PC-3 (cell line): ENCODE measurements at places on chromosomes 6 and 20. TPM values are rescaled to one million over a fixed set of nuclear protein-coding genes. Genes with fewer than 3 reads are reported as not detected.
A peak's percentile ranks its signal among the peaks of the same experiment; 100 is the strongest.

Gene PGC
- total RNA-seq: not detected in 2 replicates

Gene SALL4
- 1.7 and 3.1 TPM in 2 replicates for total RNA-seq

Gene SLC13A3
- total RNA-seq: not detected in 2 replicates

Gene CRNKL1
- total RNA-seq: 17.2 and 22.5 TPM in 2 replicates

Gene PTGIS
- 0.18 TPM in 1 of 2 replicates, not detected in the other for total RNA-seq

Gene VWA7
- 0.98 and 1.9 TPM in 2 replicates for total RNA-seq

Gene PSMB9
- 0.40 and 1.5 TPM in 2 replicates for total RNA-seq

Gene BCKDHB
- total RNA-seq: 9.9 and 12.7 TPM in 2 replicates

Gene PRICKLE4
- total RNA-seq: 0.26 and 1.7 TPM in 2 replicates

Gene IMPG1
- total RNA-seq: not detected in 2 replicates

Gene MYB
- total RNA-seq: 1.4 and 4.4 TPM in 2 replicates

Gene CD24
- total RNA-seq: 117 and 125 TPM in 2 replicates

Gene BMP5
- not detected in 2 replicates for total RNA-seq

DNA sequence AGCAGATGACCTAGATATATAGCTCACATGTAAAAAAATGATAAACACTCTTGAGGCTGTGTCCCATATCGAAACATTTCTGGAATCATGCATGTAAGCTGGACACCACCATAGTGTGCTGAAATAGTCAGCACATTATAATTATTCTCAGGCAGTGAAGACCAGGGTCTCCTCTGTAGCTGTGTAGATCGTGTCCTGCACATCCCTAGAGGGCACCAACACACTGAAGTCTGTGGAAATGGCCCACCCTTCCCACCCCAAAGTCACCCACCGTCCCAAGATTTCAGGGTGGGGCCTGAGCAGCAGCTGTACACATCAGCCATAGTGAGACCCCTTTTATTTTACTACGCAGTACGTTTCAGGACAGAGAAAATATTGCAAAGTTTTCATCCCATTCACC is 21.0 kb upstream of the TMEM30A start:
- DNase-seq: no peak
- H3K36me3 ChIP-seq: no peaks in the 10 kb centered on the region
- H3K4me3 ChIP-seq: no peak overlapping the region

DNA sequence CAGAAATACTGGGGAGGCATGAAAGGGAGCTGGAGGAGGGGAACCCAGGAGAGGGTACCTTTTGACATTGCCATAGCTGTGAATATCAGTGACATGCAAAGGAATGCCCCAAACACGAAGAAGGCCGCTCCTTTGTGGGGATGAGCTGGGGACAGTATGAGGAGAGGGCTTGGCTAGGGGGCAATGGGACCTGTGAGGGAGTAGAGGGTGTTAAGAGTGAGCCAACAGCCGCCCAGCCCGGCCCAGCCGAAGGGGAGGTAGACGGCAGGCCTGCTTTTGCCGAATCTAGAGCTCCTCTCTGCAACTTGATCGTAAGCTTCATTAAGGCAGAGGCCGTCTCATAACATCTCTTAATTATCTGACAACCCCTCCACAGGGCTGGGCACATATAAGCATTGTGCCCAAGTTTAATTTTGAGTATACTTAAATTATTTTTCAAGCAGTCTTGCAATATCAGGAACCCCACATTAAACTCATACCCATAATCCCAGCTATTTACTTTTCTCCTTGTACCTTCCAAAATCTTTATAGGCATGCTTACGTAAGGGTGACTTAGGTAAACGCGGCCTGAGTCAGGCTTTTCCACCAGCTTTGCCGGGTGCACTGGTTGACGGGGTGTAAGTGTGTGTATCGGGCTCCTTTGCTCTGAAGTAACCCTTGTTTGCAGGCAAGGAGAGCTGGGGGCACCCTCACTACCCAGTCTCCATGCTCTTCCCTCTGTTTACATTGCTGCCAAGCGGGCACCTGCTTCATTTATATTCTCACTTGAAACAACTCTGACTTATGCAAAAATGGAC is 24.9 kb upstream of the VEGFA start:
- H3K4me3 ChIP-seq: no peak overlapping the region
- H3K36me3 ChIP-seq: no peaks in the 10 kb centered on the region
- no peaks in the 10 kb centered on the region for H3K27me3 ChIP-seq
- H3K27ac ChIP-seq: no peak overlapping the region
- H3K4me1 ChIP-seq: peaks cover 9% of the 10 kb centered on the region

GRCh38 chr6:41967312-41968287 is 26.0 kb upstream of the CCND3 start:
- no peaks in the 10 kb centered on the region for H3K27me3 ChIP-seq
- no peak overlapping the region for H3K4me3 ChIP-seq
- peak; percentile 60 for DNase-seq
- no peaks in the 10 kb centered on the region for H3K36me3 ChIP-seq
- peak overlapping the region; percentile 27; the same call in 1 of the 2 replicates for H3K27ac ChIP-seq

DNA sequence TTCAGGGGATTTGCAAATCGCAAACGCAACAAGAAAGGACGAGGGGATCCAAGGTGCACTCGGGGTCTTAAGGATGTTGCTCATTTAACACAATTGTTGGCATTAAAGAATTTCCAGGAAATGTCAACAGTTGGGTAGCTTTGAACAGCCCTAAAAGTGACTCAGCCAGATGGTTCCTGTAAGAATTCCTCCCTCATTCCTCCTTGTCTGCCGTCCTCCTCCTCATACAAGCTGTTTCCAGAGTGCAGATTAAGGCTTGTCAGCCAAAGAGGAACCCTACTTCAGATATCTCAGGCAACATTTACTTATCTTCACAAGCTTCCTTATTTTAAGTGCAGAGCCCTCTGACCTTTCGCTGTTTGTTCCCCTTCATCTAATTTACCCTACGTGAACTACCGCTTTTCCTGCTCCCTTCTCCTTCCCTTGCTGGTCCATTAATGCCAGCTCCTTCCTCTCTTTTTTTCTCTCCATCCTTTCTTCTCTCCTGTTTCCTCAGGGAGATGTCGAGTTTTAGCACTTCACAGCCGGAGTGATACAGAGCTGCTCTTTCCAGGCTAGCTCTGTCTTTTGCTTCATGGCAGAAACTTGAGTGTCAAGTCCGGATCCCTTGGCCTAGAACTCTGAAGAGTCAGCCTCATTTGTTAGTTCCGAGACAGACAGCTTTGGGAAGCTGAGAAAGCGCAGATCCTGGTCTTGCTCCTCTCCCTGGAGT is 26.1 kb upstream of the TBC1D7 start:
- H3K4me3 ChIP-seq: no peak overlapping the region; the same call in 1 of the 2 replicates
- peaks cover 33% of the 10 kb centered on the region for H3K4me1 ChIP-seq
- peak; percentile 66 for DNase-seq

- no peak overlapping the region for H3K27ac ChIP-seq
- H3K27me3 ChIP-seq: peaks cover 63% of the 10 kb centered on the region
- no peak for DNase-seq
- no peaks in the 10 kb centered on the region for H3K36me3 ChIP-seq
- no peak overlapping the region for H3K4me3 ChIP-seq
These were observed 342.1 kb upstream of the NRSN1 start for GRCh38 chr6:23783901-23784300.

- no peak overlapping the region for H3K27ac ChIP-seq
- H3K27me3 ChIP-seq: no peaks in the 10 kb centered on the region
- peaks cover 52% of the 10 kb centered on the region for H3K4me1 ChIP-seq
- H3K36me3 ChIP-seq: no peaks in the 10 kb centered on the region
- no peak for DNase-seq
- no peak overlapping the region for H3K4me3 ChIP-seq
These were observed 80.3 kb downstream of the BACH2 start for GRCh38 chr6:90216072-90216977.

GRCh38 chr20:12528591-12529041 is 480.2 kb upstream of the SPTLC3 start:
- no peaks in the 10 kb centered on the region for H3K36me3 ChIP-seq

DNA sequence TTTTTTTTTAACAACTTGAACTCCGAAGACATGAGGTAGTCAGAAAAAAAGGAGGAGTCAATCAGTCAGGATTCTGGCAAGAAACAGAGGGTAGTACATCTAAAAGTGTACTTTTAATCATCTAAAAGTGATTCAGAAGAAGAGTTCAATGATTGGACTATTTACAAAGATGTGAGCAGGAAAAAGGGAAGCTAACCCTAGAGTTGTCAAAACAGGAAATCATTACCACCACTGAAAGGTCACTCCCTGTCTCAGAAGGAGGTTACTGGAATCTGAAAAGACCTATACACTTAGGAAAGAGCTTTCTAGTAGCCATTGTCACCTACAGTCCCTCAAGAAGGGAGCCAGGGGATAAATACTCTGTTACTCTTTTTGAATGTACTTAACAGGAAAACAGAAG is 16.7 kb upstream of the LMBRD1 start:
- H3K4me1 ChIP-seq: no peaks in the 10 kb centered on the region
- DNase-seq: no peak
- no peak overlapping the region for H3K27ac ChIP-seq
- no peaks in the 10 kb centered on the region for H3K36me3 ChIP-seq

- peaks cover 10% of the 10 kb centered on the region; the same call in 1 of the 2 replicates for H3K4me1 ChIP-seq
- H3K27ac ChIP-seq: no peak overlapping the region
- no peaks in the 10 kb centered on the region for H3K27me3 ChIP-seq
- H3K36me3 ChIP-seq: no peaks in the 10 kb centered on the region
These were observed 110.3 kb upstream of the NUP153 start for GRCh38 chr6:17816921-17817611.

DNA sequence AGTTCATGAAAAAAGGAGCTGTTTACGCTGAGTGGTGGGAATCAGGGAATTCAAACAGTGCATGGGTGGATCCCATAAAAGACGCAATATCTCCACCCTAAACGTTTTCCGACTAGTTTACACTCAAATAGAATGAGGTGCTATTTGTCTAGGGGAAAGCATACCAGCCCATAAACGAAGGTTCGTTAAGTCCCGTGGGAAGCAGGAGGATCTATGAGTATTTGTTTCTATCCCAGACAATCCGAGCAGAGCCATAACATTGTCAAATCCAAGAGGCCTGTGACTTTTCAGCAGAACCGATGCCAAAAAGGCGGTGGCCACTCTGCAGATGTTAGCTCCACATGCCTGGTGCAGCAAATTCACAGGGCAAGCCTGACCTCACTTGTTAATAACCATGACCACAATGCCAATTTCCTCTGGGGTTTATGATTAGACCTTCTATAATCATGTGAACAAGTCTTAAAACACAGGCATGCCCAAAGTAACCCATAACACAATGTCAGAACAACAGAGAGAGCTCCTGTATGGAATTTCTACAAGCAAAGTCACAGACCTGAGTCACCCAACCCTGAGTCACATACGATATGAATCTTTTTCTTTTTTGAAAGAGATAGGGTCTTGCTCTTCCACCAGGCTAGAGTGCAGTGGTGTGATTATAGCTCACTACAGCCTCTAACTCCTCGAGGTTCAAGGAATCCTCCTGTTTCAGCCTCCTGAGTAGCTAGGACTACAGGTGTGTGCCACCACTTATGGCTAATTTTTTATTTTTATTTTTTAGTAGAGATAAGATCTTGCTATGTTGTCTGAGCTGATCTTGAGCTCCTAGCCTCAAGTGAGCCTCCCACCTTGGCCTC is 123.3 kb downstream of the KIF13A start:
- H3K4me1 ChIP-seq: peaks cover 57% of the 10 kb centered on the region
- no peaks in the 10 kb centered on the region for H3K36me3 ChIP-seq
- peak; percentile 96 for DNase-seq
- H3K4me3 ChIP-seq: peak overlapping the region; percentile 23; the same call in 1 of the 2 replicates
- H3K27ac ChIP-seq: peak overlapping the region; percentile 96

GRCh38 chr20:45892828-45893500 is 1.8 kb downstream of the CTSA start:
- DNase-seq: no peak
- H3K27ac ChIP-seq: no peak overlapping the region
- H3K27me3 ChIP-seq: no peaks in the 10 kb centered on the region
- peaks cover 23% of the 10 kb centered on the region for H3K4me1 ChIP-seq
- peaks cover 16% of the 10 kb centered on the region; the same call in 1 of the 2 replicates for H3K36me3 ChIP-seq
- no peak overlapping the region for H3K4me3 ChIP-seq

- H3K27ac ChIP-seq: no peak overlapping the region
- no peaks in the 10 kb centered on the region for H3K4me1 ChIP-seq
- H3K36me3 ChIP-seq: no peaks in the 10 kb centered on the region
- H3K27me3 ChIP-seq: no peaks in the 10 kb centered on the region
- DNase-seq: no peak
These were observed 104.6 kb downstream of the DLL1 start for GRCh38 chr6:170186006-170186935.

- no peaks in the 10 kb centered on the region for H3K27me3 ChIP-seq
- DNase-seq: no peak
- H3K27ac ChIP-seq: no peak overlapping the region
- H3K4me3 ChIP-seq: no peak overlapping the region
- no peaks in the 10 kb centered on the region; the same call in none of the 2 replicates for H3K36me3 ChIP-seq
These were observed 16.5 kb upstream of the SPAG4 start for GRCh38 chr20:35598899-35599775.

DNA sequence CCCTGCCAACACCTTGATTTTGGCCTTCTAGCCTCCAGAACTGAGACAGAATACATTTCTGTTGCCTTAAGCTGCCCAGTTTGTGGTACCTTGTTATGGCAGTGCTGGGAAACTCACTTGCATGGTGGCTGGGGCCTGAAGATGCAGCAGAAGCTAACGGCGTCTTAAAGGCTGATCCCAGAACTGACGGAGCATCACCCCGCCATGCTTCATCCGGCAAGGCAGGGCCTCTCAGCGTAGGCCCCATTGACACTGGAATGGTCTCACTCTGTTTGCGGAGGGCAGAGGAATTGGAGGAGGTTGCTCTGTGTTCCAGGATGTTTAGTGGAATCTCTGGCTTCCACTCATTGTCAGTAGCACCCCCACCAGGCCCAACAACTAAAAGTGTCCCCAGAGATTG is 102.1 kb downstream of the JPH2 start:
- H3K27ac ChIP-seq: no peak overlapping the region
- no peak overlapping the region for H3K4me3 ChIP-seq
- H3K27me3 ChIP-seq: no peaks in the 10 kb centered on the region

DNA sequence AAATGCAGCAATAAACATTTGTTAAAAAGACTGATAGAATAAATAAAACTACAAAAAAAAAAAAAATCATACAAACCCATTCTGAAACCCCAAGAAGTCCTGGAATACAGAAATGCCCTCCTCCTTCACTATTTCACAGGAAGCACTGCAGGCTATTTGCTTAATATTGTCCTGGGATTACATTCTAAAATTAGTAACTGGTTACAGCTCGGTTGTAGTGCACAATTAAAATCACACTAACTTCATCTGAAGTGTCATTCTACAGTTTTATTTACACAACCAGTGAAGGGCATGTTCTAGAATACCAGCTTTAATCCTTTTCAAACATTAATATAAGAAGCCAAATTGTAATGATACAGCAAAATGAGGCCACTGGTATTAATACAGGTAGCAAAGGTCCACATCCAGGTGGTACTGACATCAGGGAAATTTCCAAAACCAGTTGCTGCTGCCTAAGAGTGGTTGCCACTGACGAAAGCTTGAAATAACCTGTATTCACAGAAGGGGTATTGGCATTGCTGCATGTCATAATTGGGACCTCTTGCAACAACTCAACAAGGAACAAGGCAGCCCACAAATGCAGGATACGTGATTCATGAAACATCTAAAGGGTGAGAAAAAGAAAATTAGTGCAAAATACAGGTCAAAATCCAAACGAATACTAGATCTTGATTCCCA is 26.9 kb downstream of the AKIRIN2 start:
- H3K4me1 ChIP-seq: no peaks in the 10 kb centered on the region
- H3K4me3 ChIP-seq: no peak overlapping the region
- DNase-seq: no peak
- no peaks in the 10 kb centered on the region for H3K27me3 ChIP-seq

GRCh38 chr6:155327326-155328073 is 13.2 kb upstream of the TFB1M start:
- peak overlapping the region; percentile 33 for H3K27ac ChIP-seq
- H3K36me3 ChIP-seq: no peaks in the 10 kb centered on the region
- peaks cover 28% of the 10 kb centered on the region for H3K4me1 ChIP-seq
- no peaks in the 10 kb centered on the region for H3K27me3 ChIP-seq
- DNase-seq: peak; percentile 65
- no peak overlapping the region for H3K4me3 ChIP-seq
